Mesangial cell (primary cell): ENCODE measurements at places on chromosomes 1 and 21. TPM values are rescaled to one million over a fixed set of nuclear protein-coding genes. Genes with fewer than 3 reads are reported as not detected.

Gene ASPM
- 5.2 and 49.2 TPM in 2 replicates for total RNA-seq

Gene DNASE2B
- 0.16 TPM in 1 of 2 replicates, not detected in the other for total RNA-seq

Gene LORICRIN
- not detected in 2 replicates for total RNA-seq

Gene RGSL1
- total RNA-seq, result not detected in 2 replicates

Gene LRRC7
- not detected in 2 replicates for total RNA-seq

Gene CD1D
- total RNA-seq, result 0.49 and 1.3 TPM in 2 replicates

Gene TLCD4
- total RNA-seq, result 0.98 and 2.0 TPM in 2 replicates

Gene SPRR2E
- not detected in 2 replicates for total RNA-seq

Gene TXNIP
- 18.7 and 484 TPM in 2 replicates for total RNA-seq

Gene CNR2
- not detected in 2 replicates for total RNA-seq

Gene SPRR5
- total RNA-seq, result not detected in 2 replicates

Gene LCE2C
- not detected in 2 replicates for total RNA-seq

Gene CD34
- 0.16 TPM in 1 of 2 replicates, not detected in the other for total RNA-seq

Gene OR14K1
- total RNA-seq, result not detected in 2 replicates

Gene CASQ1
- total RNA-seq, result not detected in 2 replicates

Gene KPRP
- total RNA-seq, result not detected in 2 replicates

Gene FAM72B
- 1.6 and 4.1 TPM in 2 replicates for total RNA-seq

Gene PODN
- 0.13 TPM in 1 of 2 replicates, not detected in the other for total RNA-seq

Gene C1orf105
- total RNA-seq, result not detected in 2 replicates

Gene RYR2
- total RNA-seq, result 0.16 and 0.25 TPM in 2 replicates

Gene ZBTB37
- 2.4 and 6.0 TPM in 2 replicates for total RNA-seq

Gene PLA2G2F
- not detected in 2 replicates for total RNA-seq

Gene OMA1
- 6.5 and 6.8 TPM in 2 replicates for total RNA-seq

Gene CLDN8
- total RNA-seq, result not detected in 2 replicates

Gene OLFML2B
- total RNA-seq, result 12.9 and 41.5 TPM in 2 replicates

Gene ADGRL2
- total RNA-seq, result 14.0 and 41.5 TPM in 2 replicates

Gene RNF207
- 13.7 and 53.5 TPM in 2 replicates for total RNA-seq

Gene SDC3
- total RNA-seq, result 52.0 and 72.0 TPM in 2 replicates

Gene ADAMTS4
- total RNA-seq, result 0.25 and 0.49 TPM in 2 replicates

Gene GSTM1
- total RNA-seq, result 32.2 TPM in 1 of 2 replicates, not detected in the other

Gene CCDC185
- total RNA-seq, result under 0.01 TPM in 1 of 2 replicates, not detected in the other

Gene CATSPER4
- total RNA-seq, result not detected in 2 replicates

Gene SLC5A3
- total RNA-seq, result 8.8 and 11.2 TPM in 2 replicates

Gene C1QB
- not detected in 2 replicates for total RNA-seq

Gene KRTAP21-2
- not detected in 2 replicates for total RNA-seq

Gene SEMA4A
- total RNA-seq, result 0.49 and 2.4 TPM in 2 replicates

Gene PLD5
- under 0.01 TPM in 1 of 2 replicates, not detected in the other for total RNA-seq

Gene CHI3L1
- 0.65 and 14.7 TPM in 2 replicates for total RNA-seq

Gene B3GALT2
- total RNA-seq, result 0.49 and 1.9 TPM in 2 replicates

Gene CD1B
- not detected in 2 replicates for total RNA-seq

Gene TNFRSF9
- 0.51 and 1.5 TPM in 2 replicates for total RNA-seq

Gene TRIM62
- 7.3 and 21.9 TPM in 2 replicates for total RNA-seq

Gene ASAP3
- total RNA-seq, result 6.8 and 14.5 TPM in 2 replicates

Gene VWA5B1
- total RNA-seq, result not detected in 2 replicates

Gene HES3
- total RNA-seq, result not detected in 2 replicates
